ENCODE measurements at places on chromosomes 5 and 9. TPM values are rescaled to one million over a fixed set of nuclear protein-coding genes. Genes with fewer than 3 reads are reported as not detected.

DNA sequence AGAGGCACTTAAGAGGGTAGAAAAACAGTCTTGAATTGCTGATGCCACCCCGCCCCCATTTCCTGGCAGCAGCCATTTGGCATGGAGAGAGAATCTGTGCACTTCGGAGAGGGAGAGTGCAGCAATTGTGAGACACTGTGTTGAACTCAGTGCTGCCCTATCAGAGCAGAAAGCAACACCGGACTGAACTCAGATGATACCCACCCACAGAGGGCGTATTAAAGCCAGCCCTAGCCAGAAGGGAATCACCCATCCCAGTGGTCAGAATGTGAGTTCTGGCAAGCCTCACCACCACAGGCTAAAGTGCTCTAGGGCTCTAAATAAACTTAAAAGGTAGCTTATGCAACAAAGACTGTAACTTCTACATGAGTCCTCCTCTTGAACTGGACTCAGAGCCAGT is 88.4 kb upstream of the RGS7BP start:
- no peak for DNase-seq

DNA sequence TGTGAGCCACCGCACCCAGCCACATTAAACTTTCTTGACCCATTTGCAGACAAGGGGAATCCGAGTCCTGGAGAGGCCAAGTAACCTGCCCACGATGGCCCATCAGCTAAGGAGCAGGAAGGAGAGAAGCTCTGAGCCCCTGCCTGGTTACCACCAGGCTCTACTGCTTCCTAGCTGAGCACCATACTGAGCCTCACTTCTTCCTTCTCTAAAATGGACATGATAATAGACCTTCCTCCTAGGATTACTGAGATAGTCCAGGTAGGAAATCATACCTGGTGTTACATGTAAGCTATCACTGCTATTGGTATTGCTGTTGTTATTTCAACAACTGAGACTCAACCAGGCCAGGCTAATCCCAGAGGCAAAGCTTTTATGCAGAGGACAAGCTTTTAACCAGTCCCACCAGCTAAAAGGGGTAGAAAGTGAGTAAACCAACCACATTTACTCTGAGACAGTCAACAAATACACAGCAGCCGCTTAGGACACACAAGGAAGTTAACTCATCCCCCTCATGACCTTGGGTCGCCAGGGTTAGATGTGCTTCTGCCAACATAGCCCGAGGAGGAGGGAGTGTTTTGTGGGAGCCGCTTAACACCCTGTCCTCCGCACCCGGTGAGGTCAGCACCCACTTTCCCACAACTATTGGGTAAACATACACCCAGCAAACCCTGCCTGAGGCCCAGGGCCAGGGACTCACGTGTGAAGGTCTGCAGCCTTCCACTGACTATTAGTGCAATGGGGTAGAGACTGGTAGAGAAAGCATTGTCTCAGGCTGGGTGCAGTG is 20.6 kb upstream of the PTGES start:
- peak; percentile 89 for DNase-seq

GRCh38 chr5:5880077-5880763 is 457.7 kb downstream of the ICE1 start:
- DNase-seq = no peak

GRCh38 chr9:2655411-2655901 is 33.9 kb downstream of the VLDLR start:
- DNase-seq = peak; percentile 84

DNA sequence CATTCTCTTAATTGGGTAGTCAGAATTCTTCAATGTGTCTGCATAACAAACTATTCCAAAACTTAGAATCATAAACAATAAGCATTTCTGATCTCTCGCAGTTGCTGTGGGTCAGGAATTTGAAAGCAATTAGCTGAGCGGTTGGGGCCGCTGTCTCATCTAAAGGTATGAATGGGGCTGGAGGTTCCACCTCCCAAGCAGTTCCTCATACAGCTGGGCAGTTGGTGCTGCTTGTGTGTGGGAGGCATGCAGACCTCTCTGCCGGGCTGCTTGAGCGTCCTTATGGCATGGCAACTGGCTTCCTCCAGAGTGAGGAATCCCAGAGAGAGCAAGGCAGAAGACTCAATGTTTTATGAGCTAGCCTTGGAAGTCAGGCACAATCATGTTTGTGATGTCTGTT is 30.2 kb upstream of the SEMA4D start:
- DNase-seq = no peak

The LCN10 gene
- not detected for total RNA-seq

The IL3 gene
- total RNA-seq = not detected

Data from renal cortical epithelial cell (primary cell).